GM19239 (cell line): ENCODE measurements at places on chromosomes 13 and 19.

DNA sequence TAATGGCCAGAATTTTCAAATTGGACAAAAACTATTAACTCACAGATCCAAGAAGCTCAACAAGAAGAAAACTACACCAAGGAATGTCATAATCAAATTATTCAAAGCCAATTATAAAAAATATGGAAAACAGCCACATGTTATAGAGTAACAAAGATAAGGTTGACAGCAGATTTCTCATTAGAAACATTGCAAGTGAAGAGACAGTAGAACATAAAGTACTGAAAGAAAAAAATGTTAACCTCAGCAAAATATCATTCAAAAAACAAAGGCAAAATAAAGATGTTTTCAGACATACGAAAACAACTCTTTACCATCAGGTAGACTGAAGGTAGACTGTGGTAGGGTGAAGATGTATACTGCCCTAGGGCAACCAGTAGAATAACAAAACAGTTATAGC is 83.4 kb downstream of the KCNRG start:
- DNase-seq, result no peak

DNA sequence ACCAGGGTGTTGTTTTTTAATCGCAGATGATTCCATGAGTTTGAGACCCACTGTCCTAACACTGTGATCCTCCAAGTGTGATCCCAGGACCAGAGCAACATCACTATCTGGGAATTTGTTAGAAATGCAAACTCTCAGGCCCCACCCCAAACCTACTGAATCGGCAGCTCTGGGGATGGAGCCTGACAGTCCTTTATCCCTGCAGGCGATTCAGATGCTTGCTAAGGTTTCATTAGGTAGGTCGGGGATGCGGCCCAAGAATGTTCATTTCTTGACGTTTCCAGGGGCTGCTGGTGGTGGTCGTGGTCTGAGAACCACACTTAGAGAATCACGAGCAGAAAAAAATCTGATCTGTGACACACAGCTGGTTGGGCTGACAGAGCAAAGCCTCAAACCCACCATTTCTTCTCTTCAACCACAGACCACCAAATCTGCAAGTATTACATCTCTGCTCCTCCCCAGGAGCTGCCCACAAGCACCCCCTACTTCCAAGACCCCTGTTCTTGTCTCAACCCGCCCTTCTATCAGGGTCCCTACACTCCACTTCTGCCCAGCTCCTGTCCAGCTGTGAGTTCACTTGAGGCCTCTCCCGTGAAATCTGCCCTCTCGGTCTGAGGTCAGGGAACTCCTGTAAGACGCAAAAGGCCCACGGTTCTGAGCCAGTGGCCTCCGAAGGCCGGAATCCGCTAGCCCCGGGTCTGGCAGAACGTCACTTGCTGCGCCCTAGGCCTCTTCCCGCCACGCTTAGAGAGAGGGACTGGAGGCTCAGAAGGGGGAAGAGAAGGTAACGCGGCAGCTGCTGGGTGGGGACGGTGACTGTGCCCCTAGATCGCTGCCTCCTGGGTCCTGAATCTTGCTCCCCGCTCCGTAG is 1.1 kb upstream of the FARP1 start:
- DNase-seq, result no peak

GRCh38 chr13:85640727-85641126 is 158.5 kb downstream of the SLITRK6 start:
- no peak for DNase-seq

- DNase-seq, result no peak
These were observed 235.4 kb downstream of the DNAJC15 start for GRCh38 chr13:43258771-43259170.

DNA sequence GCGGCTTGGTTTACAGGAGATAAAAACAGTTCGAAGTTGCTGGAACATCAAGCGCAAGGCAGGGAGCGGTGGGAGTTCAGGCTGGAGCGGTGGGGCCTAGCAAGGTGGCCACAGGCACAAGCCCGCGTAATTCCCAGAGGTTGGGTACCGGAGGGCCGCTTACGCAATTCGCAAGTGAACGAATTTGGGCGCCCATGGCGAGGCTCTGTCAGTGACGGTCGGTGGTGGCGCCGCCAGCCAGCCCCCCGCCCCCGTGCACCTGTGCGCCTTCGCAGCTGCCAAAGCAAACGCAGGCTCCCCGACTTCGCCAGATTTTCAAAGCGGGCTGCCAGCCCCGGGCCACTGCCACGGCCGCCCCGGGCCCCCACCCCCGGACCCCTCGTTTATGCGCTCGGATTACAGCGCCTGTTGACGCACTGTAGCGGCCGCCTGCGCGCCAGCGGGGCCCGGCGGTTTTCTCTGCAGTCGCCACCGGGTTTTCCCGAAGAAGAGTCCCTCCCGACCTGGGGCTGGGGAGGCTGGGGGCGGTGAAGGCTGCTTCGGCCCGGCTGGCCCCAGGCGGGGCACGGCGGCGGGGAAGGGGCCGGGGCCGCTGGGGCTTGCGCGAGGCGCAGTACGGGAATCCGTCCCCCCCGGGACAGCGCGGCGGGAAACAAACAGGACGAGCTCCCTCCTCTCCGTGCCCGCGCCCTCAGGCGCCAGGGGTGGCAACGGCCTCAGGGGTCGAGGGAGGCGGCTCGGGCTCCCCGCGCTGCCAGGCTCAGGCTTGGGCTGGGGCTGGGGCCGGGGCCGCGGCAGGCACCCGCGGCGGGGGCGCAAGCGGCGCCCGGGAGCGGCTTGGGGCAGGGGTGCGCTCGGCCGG is 709 bp downstream of the N4BP2L1 start:
- peak; percentile 14 for DNase-seq

DNA sequence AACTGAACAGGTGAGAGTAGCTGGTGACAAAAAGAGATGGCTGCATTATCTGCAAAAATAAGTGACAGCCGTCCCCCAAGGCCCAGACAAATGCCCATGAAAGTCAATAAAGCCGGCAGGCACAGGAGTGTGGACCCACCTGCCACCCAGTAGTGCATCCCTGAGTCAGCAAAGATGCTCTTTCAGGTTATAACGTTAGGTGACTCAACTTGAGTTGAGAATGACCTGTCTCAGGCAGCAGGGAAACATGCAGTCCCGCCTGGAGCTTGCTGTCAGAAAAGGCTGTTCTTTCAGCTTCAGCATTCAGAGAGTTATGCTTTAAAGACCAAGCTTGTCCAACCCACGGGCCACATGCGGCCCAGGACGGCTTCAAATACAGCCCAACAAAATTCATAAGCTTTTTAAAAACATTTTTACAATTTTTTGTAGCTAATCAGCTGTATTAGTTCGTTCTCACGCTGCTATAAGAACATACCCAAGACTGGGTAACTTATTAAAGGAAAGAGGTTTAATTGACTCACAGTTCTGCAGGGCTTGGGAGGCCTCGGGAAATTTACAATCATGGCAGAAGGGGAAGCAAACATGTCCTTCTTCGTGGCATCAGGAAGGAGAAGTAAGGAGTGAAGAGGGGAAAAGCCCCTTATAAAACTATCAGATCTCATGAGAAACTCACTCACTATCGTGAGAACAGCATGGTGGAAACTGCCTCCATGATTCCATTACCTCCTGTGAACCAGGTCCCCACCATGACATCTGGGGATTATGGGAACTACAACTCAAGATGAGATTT is 110.4 kb downstream of the RAB20 start:
- no peak for DNase-seq

DNA sequence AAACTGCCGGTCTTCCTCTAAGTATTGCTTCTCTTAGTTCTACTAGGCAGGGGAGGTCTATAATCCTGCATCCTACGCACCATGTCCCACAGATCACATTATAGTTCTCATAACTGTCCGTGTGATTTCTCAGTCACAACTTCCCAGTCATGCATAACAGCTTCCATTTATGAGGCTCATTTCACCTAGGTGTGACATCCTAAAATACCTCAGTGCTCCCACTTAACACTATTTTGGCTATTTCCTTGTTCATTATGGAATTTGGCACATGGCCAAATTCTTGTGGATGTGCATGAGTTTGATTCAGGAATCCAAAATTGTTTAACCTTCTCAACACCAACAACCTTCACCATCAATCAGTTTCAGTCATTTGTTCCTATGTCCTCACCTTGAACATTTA is 989.9 kb downstream of the OLFM4 start:
- no peak for DNase-seq

DNA sequence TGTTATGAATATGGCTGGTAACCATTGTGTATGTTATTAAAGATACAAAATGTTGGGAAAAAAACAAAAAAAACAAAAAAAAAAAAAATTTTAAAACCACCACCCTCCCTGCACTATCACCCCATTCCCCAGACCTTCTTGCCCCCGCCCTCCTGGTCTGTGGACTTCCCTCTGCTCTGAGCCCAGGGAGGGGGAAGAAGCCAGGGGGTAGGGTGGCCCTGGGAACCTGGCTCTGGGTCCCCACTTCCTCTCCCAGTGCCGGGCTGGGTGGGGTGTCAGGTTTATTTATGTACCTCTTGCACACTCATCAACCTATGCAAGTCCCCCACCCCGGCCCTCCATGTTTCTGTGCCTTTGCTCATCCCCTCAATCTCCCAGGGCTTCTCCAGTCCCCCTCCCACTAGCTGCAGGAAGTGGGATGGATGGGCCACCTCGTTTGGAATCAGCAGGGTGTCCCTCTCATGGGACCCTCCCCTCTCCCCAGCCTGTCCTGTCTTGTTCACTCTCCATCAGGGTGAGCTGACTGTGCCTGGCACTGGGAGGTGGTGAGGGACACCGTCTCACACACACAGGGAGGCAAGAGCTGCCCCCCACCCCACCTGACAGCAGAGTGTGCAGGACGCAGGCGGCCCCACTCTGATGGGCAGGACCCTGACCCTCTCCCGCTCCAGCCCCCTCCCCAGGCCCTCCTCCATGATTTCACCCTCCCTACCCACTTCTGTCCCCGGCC is 5.9 kb downstream of the PAF1 start:
- DNase-seq, result no peak

DNA sequence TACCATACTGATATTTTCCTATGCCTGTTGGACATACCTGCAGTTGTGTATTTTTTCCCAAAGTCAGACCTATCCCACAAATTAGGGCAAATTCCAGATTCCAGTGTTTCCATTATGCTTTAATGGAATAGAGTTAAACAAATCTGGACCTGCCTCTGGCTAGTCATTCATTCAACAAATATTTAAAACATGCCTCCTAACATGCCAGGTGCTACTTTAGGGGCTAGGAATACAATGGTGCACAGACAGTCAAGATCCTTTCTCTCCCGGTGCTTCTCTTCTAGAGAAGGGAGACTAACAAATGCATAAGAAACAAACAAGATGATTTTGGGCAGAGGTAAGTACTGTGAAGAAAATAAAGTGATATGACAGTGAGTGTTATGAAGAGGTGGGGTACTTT is 7.5 kb upstream of the WDFY2 start:
- DNase-seq, result no peak

- no peak for DNase-seq
These were observed 3.1 kb downstream of the ZBTB7A start for GRCh38 chr19:4063369-4064148.

- peak; percentile 92 for DNase-seq
These were observed 4.0 kb downstream of the TCF3 start for GRCh38 chr19:1648459-1648849.

DNA sequence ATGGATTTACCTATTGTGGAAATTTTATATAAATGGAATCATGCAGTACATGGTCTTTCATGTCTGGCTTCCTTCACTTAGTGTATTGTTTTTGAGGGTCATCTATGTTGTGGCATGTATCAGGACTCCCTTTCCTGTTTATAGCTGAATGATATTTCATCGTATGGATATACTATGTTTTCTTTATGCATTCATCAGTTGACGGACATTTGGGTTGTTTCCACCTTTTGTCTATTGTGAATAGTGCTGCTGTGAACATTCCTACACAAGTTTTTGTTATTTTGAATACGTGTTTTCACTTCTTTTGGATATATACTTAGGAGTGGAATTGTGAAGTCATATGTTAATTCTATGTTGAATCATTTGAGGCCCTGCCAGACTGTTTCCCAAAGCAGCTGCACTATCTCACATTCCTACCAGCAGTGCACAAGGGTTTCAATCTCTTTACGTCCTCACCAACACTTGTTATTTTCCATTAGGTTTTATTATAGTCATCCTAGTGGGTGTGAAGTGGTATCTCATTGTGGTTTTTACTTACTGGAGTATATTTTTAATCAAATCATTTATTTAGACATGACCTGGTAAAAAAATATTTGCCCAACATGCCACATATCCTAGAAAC is 262.7 kb downstream of the DLEU7 start:
- no peak for DNase-seq

- no peak for DNase-seq
These were observed 134.7 kb downstream of the KCNRG start for GRCh38 chr13:50149932-50150331.

DNA sequence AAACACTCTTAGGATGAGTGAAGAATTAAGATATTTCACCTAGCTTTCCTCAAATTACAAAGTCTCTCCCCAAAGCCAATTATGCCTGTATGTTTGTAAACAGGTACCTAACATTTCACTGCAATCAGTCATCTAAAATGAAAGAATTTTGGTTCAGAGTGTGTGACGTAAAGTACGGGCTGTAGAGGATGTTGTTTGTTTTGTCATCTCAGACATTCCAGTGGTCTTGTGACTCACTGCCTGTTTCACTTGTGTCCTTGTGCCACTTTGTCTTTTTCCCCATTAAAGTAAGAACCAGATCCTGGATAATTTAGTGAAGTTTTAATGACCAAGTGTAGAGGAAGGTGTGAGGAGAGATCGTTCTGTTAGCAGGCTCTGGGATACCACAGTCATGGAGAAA is 28.6 kb upstream of the EID2 start:
- no peak for DNase-seq

- DNase-seq, result no peak
These were observed 34.5 kb downstream of the SHISA2 start for GRCh38 chr13:26017196-26017921.

DNA sequence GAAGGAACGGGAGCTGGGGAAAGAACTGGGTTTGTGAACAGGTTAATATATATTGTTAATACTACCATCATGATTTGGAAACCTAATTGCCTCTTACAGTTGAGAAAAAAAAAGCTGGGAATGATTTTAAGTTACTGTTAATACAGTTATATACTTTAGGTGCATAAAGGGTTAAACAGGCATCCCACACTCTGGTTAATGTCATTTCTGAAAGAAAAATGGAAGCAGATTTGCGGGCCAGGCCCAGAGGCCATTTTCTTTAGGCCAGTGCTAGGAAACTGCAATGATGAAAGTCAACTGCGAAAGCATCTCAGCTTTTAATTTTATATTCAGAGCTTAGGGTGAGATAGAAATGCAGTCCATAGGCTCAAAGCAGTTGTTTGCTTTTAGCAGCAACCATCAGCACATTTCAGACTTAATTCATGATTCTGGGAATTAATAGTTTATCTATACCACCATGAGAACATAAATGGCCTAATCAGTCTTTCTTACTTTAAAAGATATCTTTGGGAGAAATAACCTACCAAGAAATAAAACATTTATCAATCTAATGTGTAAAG is 592.8 kb downstream of the GPC6 start:
- no peak for DNase-seq

DNA sequence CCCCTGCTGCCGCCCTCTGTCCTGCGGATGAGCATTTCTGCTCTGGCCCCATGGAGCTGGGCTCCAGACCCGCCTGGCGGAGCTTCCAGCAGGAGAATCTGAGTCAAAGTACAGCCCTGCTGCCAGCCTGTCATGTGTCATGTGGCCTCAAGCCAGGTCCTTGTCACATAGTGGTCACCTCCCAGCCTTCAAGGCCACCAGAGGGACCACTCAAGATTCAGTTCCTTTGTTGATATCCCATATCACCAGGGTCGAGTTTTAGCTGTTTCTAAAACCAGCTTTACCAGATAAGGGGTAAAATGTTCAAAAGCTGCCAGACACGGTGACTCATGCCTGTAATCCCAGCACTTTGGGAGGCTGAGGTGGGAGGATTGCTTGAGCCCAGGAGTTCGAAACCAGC is 13.4 kb downstream of the THOP1 start:
- DNase-seq, result no peak

GRCh38 chr19:40613690-40614621 is 12.8 kb downstream of the LTBP4 start:
- DNase-seq, result peak; percentile 82

GRCh38 chr13:69657676-69658075 is 449.9 kb upstream of the ATXN8OS start:
- DNase-seq, result no peak
